ENCODE measurements at places on chromosomes 13 and 19. TPM values are rescaled to one million over a fixed set of nuclear protein-coding genes. Genes with fewer than 3 reads are reported as not detected.

- no peak for DNase-seq
Observed at GRCh38 chr19:51726049-51726448, 2.3 kb upstream of the HAS1 start.

- DNase-seq, result no peak
Observed at GRCh38 chr13:39566216-39566869, 36.6 kb downstream of the LHFPL6 start.

DNA sequence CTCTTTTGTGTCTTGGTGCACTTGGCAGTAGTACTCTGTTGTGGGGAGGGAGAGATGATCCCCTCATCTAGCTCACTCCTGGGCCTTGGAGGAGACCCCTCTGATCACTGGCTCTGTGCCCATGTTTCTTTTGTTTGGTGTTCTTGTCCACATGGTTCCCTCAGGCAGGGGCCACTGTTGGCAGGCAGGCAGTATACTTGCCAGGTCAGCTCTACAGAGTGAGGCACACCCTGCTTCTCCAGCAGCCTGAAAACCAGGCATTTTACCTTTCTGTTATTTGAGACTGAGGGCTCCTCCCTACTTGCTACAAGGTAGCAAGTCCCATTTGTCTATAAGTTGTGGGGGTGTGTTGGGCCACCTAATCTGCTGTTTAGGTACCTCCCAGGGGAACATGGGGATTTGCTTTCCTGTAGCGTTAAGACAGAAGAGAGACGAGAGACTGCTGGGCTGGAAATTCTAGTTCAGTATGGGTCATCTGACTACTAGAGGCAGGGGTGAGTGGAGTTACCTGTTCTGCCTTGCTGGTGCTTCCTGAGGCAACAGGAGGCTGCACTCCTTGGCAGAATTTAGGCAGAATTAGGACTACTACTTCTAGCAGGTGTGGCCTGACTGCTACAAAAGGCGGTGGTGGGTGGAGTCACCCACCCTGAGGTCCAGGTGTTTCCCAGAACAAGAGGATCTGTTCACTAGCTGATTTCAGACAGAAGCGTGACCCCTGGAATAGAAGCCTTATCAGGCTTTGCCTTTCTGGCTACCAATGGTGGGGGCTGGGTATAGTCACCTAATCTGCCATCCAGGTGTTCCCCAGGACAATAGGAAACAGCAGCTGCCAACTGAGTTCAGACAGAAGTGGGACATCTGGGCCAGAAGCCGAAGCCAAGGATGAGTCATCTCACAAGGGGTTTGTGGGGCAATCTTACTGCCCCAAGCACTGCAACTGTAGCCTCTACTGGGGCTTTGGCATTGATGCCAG is 843.0 kb upstream of the ATXN8OS start:
- DNase-seq, result no peak

- DNase-seq, result peak; percentile 41
Observed at GRCh38 chr19:19460761-19461265, 54.5 kb downstream of the TSSK6 start.

The CFAP97D2 gene
- 1.1 TPM for polyA plus RNA-seq

The ZNF101 gene
- 12.5 TPM for polyA plus RNA-seq

The DNMT1 gene
- polyA plus RNA-seq, result 126 TPM

All from right lung (tissue), 10 donors.